ENCODE measurements at places on chromosomes 7 and 10. TPM values are rescaled to one million over a fixed set of nuclear protein-coding genes. Genes with fewer than 3 reads are reported as not detected.

Gene GUSB
- total RNA-seq: 88.6 TPM

- no peaks in the 10 kb centered on the region for H3K27me3 ChIP-seq
- no peaks in the 10 kb centered on the region for H3K4me1 ChIP-seq
- H3K27ac ChIP-seq: no peak overlapping the region
- H3K36me3 ChIP-seq: no peaks in the 10 kb centered on the region
- no peak for DNase-seq
- no peak overlapping the region for H3K4me3 ChIP-seq
Measured at GRCh38 chr7:16399916-16400892, 21.1 kb downstream of the CRPPA start.

Gene MMRN2
- total RNA-seq: 53.1 TPM

- no peak overlapping the region for H3K27ac ChIP-seq
- no peaks in the 10 kb centered on the region for H3K27me3 ChIP-seq
- H3K36me3 ChIP-seq: peaks cover 27% of the 10 kb centered on the region
- DNase-seq: no peak
Measured at GRCh38 chr10:15805395-15806058, 54.8 kb downstream of the MINDY3 start.

Gene ITPRID1
- 0.59 TPM for total RNA-seq

Measured in lower lobe of right lung (tissue), 2 donors.